ENCODE measurements at places on chromosomes 7 and 10.
A peak's percentile ranks its signal among the peaks of the same experiment; 100 is the strongest.

GRCh38 chr10:3067118-3067858 lies at the start of gene PFKP:
PFKP (plus strand) TSS chr10:3067548; CDS start chr10:3067596, 48 bp downstream.
- DNase-seq = peak; percentile 62

GRCh38 chr10:126969310-126969709 lies 64.1 kb downstream of the DOCK1 start:
- no peak for DNase-seq

DNA sequence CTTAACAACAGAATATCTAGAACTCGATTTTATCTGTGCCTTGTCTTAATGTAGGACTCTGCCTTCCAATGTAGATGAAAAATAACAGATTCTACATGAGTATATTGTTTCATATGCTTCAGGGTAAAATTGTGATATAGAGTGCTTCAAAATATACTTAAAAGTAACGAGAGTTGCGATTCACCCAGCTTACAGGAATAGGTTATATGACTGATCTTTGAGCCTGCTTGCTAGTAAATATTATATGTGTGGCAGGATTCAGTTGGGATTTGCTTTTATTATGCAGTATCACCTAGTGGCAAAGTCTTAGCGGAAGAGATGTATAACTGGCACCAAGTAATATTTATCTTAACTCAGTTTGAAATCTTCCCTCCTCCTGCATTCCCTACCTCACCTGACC lies 183.3 kb downstream of the SEMA3E start:
- no peak for DNase-seq

DNA sequence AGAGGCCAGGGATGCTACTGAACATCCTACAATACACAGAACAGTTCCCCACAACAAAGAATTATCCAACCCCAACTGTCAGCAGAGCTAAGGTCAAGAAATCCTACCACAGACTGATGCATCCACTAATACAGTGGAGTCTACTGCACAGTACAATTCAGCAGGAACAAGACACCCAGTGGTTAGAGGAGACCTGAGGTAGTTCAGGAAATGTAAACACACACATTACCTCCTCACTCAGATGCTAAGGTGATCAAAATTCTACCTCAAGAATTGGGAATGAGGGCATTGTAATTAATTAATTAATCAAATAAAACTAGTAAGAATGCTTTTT lies 91.4 kb downstream of the ZFAND4 start:
- DNase-seq = no peak
